ENCODE measurements at places on chromosomes 7 and 10.

DNA sequence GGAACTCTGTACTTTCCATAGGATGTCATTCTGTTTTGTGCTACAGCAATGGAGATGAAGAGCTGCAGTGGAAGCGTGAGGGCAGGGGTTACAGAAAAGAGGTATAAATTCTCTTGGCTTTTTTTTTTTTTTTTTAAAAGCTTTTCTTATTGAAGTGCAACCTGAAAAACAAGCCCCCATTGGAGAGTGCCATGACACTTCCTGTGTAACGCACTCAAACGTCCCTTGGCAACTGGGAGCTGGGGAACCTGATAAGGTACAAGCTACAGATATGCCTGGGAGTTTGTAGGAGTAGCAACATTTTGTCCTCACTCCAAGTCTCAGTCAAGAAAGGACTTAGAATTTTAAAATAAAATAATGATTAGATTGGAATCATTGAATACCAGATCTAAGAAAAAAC is 512.1 kb downstream of the RPS24 start:
- no peak for ATAC-seq

DNA sequence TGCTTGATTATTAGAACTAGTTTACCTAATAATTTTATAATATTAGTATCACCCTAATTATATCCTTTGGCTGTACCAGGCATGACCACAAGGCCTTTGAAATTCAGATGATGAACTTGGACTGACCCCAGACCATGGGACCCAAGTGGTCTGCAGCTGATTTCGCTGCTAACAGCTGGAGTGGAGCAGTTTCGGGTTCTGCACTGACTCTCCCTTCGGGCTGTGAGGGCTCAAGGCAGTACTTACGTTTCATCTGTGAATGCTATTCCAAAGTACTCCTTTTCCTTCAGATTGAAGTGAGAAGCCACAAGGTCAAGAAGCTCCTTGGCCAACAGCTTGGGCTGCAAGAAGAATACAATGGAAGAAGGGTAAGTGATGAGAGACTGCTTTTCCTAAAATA is 223.8 kb downstream of the PRPF18 start:
- no peak for ATAC-seq

DNA sequence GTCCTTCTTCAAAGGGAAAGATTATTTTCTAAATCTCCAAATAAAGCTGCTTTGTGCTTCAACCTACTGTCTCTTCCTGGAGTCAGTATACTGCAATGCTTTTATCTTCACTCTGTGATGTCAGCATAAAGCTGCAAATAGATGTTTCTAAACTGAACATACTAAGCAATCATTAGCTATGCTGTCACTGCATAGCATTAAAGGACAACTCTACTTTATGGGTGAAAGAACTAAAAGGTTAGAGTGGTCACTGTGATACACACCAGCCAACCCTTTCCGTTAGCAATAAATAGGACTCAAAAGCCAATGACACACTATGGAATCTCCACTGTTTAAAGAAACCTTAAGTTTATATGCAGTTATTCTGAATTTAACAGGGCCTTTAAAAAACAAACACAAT is 1.8 kb downstream of the CCDC186 start:
- ATAC-seq, result no peak

DNA sequence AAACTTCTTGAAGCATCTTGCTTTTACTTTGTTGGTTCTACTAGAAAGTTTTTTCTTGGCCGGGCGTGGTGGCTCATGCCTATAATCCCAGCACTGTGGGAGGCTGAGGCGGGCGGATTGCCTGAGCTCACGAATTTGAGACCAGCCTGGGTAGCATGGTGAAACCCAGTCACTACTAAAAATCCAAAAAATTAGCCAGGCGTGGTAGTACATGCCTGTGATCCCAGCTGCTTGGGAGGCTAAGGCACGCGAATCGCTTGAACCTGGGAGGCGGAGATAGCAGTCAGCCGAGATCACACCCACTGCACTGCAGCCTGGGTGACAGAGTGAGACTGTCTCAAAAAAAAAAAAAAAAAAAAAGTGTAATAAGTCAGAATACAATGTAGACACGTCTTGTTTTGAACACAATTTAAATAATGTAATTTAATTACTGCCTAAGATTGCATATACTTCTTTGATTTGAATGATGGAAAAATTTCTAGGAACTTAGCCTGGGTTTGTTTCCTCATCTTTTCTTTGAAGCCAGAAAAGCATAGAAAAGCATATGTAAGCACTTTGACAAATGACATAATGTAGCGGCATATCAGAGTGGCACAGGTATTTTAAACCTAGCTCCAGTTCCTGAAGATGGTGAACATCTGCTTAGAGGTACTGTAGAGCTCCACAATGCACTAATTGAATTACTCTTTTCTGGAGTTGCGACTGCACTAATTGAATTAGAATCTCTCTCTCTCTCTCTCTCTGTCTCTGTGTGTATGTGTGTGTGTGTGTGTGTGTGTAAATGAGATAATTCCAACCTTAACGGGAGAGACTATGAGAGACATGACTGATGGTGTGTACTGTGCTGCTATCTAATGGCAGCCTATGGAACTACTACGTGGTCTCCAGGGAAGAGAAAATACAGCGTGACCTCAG is 87.8 kb downstream of the BTRC start:
- ATAC-seq, result no peak

GRCh38 chr10:118412132-118412760 is 70.1 kb upstream of the FAM204A start:
- no peak for ATAC-seq

DNA sequence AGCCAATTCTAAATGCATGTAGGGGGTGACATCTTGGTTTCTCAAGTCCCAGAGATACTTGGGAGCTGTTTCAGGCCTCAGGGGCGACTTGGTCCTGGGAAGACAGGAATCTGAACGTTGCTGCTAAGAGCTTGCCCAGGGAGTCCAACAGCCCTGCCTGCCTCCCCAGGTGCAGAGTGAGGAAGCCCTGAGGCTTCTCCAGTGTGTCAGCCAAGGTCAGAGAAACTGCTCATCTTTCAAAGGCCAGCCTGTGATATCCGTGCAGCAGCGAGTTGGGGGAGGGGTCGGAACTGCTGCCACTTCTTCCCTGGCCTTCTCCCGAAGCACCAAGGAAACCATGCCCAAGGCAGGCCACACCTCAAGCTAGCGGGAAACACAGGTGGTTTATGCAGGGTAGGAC is 9.7 kb downstream of the GDF2 start:
- ATAC-seq, result no peak

GRCh38 chr10:83375274-83375673 is 764.0 kb upstream of the GHITM start:
- no peak for ATAC-seq

GRCh38 chr10:101767966-101768790 is 7.7 kb downstream of the FGF8 start:
- ATAC-seq, result no peak

GRCh38 chr7:22332461-22332870 is 24.5 kb downstream of the RAPGEF5 start:
- no peak for ATAC-seq

- no peak for ATAC-seq
These were observed 137.0 kb upstream of the SEMA3A start for GRCh38 chr7:84331616-84332015.

GRCh38 chr7:2006921-2007381 is 225.8 kb downstream of the MAD1L1 start:
- no peak for ATAC-seq

DNA sequence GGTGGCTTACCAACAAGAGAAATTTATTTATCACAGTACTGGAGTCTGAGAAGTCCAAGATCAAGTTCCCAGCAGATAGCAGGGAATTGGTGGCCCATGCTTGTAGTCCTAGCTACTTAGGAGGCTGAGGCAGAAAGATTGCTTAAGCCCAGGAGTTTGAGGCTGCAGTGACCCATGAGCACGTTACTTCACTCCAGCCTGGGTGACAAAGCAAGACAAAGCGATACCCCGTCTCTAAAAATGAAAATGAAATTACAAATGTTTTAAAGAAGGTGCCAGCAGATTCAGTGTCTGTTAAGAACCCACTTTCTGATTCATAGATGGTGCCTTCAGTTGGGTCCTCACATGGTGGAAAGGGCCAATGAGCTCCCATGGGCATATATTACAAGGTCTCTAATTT is 20.6 kb upstream of the ARHGAP12 start:
- no peak for ATAC-seq

DNA sequence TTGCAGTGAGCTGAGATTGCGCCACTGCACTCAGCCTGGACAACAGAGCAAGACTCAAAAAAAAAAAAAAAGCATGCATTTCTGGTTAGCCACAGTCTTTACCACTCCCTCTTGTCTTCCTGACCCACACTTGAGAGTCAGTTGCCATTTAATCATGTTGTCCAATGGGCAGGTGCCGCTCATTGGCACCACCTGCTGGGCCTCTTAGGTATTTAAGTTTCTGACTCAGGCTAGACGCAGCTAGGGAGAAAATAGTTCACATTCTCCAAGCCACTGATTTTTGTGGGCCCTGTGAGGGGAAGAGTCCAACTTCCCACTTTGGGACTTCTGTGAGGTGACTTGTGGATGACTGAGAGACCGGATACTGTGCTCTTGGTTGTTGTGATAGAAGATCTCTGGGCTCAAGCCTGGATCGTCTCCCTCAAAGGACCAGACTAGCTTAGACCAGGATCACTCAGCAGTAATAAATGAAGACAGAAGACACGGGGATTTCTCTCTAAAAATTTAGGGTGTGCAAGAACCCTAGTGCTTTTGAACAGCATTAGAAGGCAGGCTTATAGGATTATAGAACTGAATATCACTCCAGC is 26.8 kb upstream of the SORCS3 start:
- no peak for ATAC-seq

- ATAC-seq, result no peak
These were observed 60.1 kb upstream of the CCZ1B start for GRCh38 chr7:6886198-6886597.

DNA sequence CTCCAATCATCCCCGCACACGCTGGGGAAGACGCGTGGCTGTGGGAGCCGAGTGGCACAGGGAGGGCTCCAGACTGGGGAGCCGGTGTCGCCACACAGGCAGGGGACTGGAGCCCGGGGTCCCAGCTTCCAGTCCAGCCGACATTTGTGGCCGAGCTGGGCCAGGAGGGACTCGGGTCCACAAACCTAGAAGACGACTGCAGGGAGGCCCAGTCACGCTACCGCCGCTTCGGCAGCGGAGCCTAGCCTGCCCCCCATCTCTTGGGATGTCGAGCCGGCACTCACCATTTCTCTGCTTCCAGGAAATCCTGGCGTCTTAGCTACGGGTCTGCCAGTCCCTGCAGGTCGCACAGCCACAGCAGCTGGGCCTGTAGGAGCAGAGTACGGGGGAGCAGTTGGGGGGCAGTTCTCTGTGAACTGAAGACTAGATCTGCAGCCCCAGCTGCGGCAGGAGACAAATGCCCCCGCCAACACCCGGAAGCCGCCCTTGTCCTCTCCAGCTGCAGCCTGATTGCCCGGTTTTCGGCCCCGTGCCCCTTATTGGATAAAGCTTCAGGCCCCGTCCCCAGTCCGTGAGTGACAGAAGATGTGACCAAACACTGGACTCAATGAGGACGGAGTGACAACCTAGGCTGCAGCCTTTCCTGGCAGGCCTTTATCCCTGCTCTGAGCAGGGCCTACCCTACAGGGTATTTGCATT is 270.7 kb downstream of the ZNF33B start:
- peak; percentile 81 for ATAC-seq

- no peak for ATAC-seq
These were observed 71.6 kb upstream of the GRID1 start for GRCh38 chr10:86438091-86438749.

- ATAC-seq, result no peak
These were observed 49.2 kb upstream of the NKX6-2 start for GRCh38 chr10:132834891-132835847.

DNA sequence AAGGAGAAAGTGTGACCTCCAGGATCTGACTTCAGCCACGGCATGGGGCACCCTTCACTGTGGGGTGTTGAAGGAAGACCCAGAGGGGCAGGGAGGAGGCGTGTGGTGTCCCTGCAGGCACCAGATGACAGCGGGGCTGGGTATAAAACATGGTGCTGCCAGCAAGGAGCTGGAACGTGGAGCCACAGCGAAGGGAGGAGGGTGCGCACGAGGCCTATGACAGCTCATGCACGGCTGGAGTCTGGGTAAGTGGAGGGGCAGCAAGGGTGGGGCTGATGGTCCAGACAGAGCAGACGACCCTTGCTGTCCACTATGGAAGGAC is 27.8 kb upstream of the FOXL3 start:
- no peak for ATAC-seq

GRCh38 chr7:40584667-40585433 is 450.0 kb downstream of the SUGCT start:
- no peak for ATAC-seq

DNA sequence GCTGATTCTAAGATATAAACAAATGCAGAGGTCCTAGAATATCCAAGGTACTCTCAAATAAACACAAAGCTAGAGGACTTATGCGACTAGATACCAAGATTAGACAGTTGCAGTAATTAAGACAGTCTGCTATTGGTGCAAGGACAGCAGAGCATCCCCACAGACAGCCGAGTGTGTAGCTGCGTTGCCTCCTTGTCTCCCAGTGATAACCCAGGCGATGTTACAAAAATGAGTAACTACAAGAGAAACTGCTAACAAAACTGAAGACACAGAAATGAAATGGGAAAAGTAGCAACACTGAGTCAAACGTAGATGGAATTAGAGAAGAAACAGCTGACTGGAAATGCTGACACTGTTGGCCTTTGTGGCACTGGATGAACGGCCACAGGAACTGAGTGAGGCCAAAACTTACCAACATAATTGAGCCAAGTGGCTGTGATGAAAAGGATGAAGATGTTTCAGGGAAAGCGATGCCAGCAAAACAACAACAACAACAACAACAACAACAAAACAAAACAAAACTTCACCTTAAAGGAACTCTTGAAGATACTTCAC is 54.3 kb downstream of the BAIAP2L1 start:
- no peak for ATAC-seq

DNA sequence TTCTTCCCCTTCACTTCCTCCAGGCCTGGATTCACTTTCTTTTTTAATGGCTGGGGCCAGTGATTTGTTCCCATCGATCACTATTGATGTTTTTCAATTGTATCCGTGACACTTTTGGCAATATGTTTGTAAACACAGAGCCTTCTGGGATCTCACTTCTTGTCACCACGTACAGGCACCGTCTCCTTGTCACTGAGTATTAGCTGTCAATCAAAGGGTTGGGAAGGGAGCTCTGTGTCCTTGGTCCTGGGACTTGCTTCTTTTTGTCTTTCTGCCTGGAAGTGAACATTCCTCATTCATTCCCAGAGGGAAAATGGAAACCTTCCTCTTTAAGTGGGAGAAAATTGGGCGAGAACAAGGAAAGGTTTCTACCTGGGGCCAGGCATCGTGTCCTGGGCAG is 157.4 kb downstream of the PLXNA4 start:
- no peak for ATAC-seq

GRCh38 chr10:63699785-63700613 is 178.8 kb downstream of the REEP3 start:
- ATAC-seq, result peak; percentile 89

GRCh38 chr7:65216469-65216868 is 157.2 kb upstream of the ZNF92 start:
- ATAC-seq, result no peak

GRCh38 chr7:112202816-112203215 is 3.4 kb downstream of the DOCK4 start:
- ATAC-seq, result no peak

GRCh38 chr7:10412422-10413019 is 561.2 kb upstream of the PHF14 start:
- ATAC-seq, result no peak
